ENCODE measurements at places on chromosomes 11 and 22.

GRCh38 chr11:75632450-75632849 is 36.4 kb downstream of the MAP6 start:
- DNase-seq, result no peak

GRCh38 chr11:17613983-17614382 is 66.9 kb downstream of the OTOG start:
- no peak for DNase-seq

- no peak for DNase-seq
These were observed 159.1 kb downstream of the WNT11 start for GRCh38 chr11:76047231-76047630.

DNA sequence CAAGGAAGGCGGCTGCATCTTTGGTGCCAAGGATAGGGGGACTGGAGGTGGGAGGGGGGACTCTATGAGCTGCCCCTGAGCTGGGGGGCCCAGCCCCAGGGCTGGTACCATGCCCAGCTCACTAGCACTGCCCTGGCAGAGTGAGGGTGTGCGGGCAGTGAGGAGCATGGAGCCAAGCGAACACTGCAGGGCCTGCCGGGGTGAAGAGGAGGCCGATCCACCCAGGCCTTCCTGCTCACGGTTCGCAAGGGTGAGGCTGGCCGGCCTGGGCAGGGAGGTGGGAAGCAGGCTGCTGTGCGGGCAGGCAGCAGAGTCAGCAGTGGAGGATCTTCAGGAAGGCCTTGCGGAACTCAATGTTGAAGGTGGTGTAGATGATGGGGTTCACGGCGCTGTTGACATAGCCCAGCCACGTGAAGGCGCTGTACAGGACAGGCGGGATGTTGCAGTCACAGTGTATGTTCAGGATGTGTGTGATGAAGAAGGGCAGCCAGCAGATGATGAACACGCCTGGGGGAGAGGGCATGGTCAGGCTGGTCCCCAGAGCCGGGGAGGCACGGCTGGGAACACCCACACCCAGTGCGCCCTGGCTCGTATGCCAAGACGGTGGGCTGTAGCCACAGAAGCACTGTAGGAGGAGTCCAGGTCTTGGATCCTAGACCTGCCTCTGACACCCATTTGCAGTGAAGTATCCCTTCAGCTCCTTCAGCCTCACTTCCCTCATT is 23.0 kb downstream of the ANKK1 start:
- no peak for DNase-seq

GRCh38 chr11:67367761-67368227 is 5.6 kb downstream of the CLCF1 start:
- no peak for DNase-seq

DNA sequence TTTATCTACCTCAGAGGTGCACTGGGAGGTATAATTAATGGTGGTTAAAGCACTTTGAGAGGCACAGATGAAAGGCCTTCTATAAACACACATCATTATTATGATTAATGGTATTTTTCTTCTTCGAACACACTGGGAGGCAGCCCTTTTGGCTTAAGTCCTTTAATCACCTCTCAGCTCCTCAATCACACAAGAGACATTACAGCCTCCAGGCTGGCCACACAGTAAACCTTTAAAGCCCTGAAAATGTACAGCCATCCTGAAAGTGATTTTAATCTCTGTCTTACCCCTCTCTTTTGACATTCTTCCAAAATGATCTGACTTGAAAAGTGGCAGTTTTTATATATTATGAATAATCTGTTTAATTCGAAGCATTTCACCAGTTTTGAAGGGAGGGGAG is 54.3 kb upstream of the VSTM5 start:
- DNase-seq, result no peak

DNA sequence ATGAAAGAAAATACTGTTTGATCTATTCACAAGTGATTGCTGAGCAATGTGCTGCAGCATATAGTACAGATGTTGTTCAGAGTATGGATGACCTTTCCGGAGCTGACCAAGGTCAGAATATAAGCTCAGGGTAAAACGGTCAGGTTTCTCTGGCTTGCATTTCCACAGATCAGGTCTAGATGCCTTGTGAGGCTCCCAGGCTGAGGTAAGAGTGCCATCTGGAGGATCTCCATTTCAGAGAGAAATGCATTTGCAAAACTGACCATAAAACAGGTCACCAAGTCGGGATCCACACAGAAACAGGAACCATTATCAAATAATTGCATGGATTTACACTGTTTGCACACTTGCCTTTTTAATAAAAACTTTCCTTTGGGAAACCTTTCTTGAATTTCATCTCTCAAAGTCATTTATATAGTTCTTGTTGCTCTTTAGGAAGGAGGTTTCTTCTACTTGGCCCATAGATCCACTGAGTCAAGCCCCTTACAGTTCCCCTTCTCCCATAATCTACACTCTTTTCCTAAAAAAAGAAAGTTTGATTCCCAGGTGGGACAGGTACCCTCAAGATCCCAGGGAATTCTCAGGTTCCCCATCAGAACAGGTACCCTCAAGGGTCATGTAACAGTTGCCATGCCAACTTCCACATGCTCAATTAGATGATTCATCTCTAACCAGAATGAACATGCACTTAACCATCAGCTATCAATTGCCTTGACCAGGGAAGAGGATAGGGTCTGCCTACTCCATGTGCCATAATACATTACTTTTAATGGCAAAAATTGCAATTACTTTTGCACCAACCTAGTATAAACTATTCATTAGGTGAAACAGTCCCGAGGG is 25.0 kb upstream of the TMPRSS5 start:
- DNase-seq, result no peak

DNA sequence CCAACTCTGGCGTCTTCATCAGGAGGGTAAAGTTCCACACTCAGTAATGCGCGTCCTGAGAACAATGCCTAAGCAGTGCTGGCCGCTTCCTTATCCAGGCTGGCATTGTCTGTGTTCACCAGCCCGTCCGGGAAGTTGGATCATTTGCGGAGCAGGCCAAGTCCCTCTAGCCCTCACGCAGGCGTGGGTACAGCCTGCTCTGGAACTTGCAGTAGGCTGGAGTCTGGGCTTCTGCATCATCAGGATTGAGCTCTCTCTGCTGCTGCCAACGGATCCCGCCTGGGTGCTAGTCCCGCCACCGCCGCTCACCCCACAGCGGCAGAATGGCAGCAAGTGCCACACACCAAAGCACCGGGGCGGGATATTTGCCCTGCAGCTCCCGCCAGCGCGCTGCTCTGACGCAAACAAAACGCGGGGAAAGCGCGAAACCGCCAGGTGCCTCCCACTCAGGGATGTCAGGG is 29.0 kb downstream of the GLYATL1 start:
- DNase-seq, result no peak

- DNase-seq, result no peak
These were observed 14.9 kb downstream of the TMEM258 start for GRCh38 chr11:61777234-61778090.

- DNase-seq, result no peak
These were observed 29.6 kb downstream of the DHCR7 start for GRCh38 chr11:71418643-71419042.

- no peak for DNase-seq
These were observed 176.5 kb upstream of the UBASH3B start for GRCh38 chr11:122478986-122479385.

GRCh38 chr22:36846949-36847348 is 13.9 kb upstream of the NCF4 start:
- no peak for DNase-seq

DNA sequence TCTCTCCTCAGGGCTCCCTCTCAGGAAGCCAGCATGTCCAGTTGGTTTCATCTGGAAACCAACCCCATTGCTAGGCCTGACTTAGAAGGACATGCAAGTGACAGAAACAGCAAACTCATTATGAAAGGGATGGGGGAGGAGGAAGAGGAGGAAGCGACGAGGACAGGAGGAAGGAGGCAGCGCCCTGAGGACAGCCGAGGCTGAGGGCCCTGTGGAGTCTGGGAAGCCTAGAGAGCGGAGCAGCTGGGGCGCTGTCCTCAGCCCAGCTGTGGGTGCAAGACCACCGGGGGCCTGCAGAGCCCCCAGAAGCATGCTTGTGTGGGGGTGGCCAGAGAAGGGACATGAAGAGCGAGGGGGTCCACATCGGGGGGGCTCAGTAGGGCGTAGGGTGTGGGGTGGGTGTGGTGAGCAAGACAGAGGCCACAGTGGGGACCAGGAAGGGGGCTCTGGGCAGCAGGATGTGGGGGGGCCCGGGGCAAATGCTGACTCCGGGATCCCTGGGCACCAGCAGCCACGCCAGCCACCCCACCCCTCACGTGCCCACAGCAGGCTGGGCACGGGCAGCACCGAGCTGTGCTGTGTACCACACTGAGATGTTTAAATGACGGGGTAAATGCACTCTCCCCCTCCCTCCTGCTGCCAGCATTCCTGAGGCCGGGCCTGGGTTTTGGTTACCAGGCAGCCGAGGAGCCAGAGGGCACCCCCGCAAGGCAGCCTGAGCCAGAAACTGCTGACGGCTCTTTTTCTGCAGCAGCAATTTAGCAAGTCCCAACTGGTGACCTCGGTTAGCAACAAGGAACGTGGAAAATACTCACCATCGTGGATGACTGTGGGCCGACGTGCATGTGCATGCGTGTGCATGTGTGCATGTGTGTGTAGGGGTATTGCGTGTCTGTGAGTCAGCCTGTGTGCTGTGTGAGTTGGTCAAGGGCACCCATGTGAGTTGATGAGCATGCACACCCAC is 82.7 kb upstream of the LINC01488 start:
- DNase-seq, result no peak

GRCh38 chr11:61855939-61856680 is 28.0 kb downstream of the FADS2 start:
- peak; percentile 24 for DNase-seq

GRCh38 chr11:83063073-83063754 is 8.5 kb downstream of the RAB30 start:
- DNase-seq, result no peak

GRCh38 chr11:47355283-47356128 is 3.0 kb upstream of the MYBPC3 start:
- peak; percentile 91 for DNase-seq

DNA sequence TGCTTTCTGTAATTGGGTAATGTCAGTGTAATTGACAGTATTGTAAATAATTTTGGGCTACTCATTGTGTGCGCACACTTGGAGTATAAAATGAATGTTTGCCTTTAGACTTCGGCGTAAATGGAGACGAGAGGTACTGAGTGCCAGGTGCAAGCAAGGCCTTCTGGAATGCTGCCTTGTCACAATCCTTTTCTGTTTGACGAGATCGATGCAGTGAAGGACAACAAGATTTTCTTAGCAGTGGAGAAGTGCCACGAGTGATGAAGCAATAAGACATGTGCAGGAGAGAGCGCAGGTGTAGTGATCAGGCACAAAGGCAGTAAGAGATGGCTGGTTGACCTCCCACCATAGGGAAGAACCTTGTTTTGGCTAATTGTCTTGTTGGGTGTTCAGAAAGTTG is 67.5 kb downstream of the DDX10 start:
- DNase-seq, result no peak

- DNase-seq, result no peak
These were observed 1417.1 kb downstream of the BRD1 start for GRCh38 chr22:48410536-48410935.

- no peak for DNase-seq
These were observed 739 bp downstream of the ZMAT5 start for GRCh38 chr22:29765905-29766631.

DNA sequence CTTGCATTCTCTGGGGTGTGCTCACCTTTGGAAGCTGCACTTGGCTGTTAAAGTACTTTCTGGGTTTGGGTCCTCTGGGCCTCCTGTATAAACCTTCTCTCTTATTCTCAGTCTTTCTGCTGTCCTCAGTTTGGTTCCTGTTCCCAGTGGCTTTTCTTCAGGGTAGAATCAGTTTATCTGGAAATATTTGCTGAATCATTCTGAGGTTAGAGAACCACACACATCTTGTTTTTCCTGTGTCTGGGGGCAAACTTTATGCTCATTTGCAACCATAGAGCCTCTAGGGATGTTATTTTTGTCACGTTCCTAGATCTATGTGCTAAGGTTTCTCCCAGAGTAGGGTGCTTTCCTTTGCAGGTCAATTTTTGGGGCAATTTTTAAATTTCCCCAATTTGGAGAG is 224.3 kb upstream of the C11orf87 start:
- DNase-seq, result no peak

DNA sequence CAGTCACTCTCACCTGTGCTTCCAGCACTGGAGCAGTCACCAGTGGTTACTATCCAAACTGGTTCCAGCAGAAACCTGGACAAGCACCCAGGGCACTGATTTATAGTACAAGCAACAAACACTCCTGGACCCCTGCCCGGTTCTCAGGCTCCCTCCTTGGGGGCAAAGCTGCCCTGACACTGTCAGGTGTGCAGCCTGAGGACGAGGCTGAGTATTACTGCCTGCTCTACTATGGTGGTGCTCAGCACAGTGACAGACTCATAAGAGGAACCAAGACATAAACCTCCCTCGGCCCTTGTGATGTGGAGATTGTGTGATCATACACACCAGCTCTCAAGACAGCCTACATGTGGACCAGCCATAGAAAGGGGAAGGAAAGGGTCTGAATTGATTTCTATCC is 113.3 kb downstream of the ZNF280B start:
- no peak for DNase-seq

- no peak for DNase-seq
These were observed 15.8 kb upstream of the SIK2 start for GRCh38 chr11:111586388-111586831.

GRCh38 chr11:85718991-85719807 is 33.2 kb upstream of the CCDC89 start:
- peak; percentile 46 for DNase-seq

- DNase-seq, result no peak
These were observed 9.7 kb upstream of the TXNRD2 start for GRCh38 chr22:19951346-19951745.

- DNase-seq, result no peak
These were observed 42.9 kb downstream of the YWHAH start for GRCh38 chr22:31987218-31987617.

GRCh38 chr11:64726211-64726641 is 3.2 kb upstream of the NRXN2 start:
- DNase-seq, result no peak

- DNase-seq, result no peak
These were observed 29.7 kb downstream of the OR10A6 start for GRCh38 chr11:7901319-7901854.

DNA sequence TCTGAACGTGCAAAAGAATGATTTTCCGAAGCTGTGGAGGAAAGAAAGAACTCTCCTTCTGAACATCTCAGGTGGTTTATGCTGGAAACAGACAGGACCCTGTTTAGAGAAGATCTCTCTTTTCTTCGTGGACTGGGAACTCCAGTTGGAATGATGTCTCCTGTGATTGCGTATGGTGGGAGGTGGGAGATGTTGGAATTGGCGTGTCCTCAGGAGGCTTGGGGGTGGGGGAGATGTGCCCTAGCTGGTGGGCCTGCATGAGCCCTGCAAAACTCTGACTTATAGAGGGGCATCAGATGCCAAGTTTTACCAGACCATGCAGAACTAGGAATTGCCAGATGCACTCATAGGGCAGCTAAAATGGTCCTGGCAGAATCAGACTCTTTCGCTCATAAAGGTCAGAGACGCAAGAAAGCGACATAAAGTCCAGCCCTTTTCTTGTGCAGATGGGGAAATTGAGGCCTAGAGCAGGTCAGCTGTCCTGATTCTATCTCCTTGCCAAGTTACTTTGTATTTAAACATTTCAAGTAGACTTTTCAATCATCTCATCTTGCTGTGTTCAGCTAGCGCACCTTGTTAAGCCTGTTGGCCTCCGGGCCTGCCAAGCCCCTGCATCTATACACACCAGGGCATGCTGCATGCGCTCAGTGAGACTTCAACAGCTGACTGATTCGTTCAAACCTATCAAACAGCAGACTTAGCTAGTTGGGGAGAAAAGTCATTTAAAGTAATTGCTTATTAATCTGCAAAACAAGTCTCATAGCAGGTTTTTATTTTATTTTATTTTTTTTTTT is 34.2 kb upstream of the EHF start:
- DNase-seq, result no peak
